Cardiac muscle cell (in vitro differentiated cells and primary cell): ENCODE measurements at places on chromosomes 12 and 14.

DNA sequence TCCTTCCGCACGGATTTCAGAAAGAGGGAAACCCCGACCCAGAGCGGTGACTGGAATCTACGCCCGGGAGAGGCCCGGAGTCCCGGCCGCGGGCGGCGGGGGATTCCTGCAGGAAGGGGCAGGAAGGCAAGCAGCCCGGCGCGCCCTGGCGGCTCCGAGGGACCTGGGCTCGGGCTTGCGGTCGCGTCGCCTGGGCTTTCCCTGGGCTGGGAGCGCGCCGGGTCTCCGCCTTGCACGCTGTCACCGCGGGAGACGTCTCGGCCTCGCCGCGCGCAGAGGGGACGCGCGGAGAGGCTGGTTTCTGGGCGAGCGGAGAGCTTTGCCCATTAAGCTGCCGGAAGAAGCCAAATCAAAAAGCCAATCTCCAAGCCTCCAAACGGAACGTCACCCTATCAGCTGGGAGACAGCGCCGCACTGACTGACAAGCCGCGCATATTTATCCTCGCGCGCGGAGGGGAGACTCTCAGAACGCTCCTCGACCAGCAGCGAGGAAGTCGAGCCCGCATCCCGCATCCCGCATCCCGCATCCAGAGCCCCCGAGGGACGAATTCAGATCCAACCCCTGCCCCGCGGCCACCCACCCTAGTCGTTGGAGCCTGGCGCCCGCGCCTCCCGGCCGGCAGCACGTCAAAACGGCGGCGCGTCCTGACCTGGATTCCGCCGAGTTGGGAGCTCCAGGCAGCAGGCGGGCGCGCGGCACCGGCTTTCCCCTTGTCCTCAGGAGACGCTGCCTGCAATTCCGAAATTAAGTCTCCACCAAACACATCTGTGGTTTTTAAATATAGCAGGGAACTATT lies at the start of gene SLC8A3:
Gene SLC8A3 (minus strand): TSS at position 293 of the 797 bp plus-strand sequence. CDS start 20,529 bp downstream, outside the sequence.
- peak; percentile 67 for DNase-seq

- no peak for DNase-seq
Observed at GRCh38 chr14:35825968-35826217, 245 bp upstream of the BRMS1L start.

- DNase-seq: no peak
Observed at GRCh38 chr12:65878540-65878939, 54.3 kb downstream of the HMGA2 start.

- DNase-seq: no peak
Observed at GRCh38 chr12:124601706-124602105, 34.3 kb upstream of the NCOR2 start.
